ENCODE measurements at places on chromosomes 1 and 21.

DNA sequence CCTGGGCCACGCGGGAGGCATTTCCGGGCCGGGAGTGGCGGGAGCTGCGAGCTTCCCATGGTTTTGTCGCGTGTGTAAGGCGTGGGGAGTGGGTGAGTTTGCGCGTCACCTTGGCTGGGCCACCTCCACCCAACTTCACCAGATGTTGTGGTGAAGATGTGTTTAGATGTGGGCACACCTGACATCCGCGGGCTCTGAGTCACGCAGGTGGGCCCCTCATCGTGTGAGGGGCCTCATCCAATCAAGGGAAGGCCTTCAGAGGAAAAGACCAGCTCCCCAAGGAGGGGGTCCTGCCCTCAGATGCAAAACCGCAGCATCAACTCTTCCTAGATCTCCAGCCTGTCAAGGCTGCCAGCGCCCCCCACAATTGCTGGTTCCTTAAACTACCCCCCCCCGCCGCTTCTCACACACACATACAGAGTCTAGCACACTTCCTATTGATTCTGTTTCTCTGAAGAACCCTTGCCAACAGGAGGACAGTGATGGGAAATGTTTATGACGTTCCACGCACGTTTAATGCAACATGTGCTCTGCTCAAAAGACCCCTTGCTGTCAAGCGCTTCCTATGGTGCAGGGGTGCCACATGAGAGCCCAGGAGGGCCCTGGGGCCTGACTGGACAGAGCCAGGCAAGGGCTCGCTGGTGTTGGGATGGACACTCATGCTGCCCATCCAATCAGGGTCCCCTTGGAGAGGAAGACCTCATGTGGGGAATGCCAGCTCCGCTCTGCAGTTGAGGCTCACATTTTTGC lies 11.9 kb downstream of the ACTRT2 start:
- no peak for DNase-seq

DNA sequence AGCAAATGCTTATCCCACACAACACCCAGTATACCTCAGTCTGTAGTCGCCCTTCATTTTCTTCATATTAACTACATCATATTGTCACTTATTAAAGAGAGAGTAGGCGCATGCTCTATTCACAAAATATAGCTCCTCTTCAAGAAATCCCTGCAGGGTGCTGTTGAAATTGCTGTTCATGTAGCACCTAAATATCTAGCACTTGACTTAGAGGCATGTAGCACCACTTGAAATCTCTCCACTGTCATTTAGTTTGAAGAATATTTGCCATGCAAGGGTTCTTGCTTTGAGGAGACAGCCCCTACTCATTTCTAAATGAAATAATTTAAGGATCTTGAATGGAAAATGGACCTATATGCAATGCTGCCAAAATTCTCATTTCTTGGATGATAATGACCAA lies 20.9 kb upstream of the LRRC8B start:
- DNase-seq: no peak

GRCh38 chr1:182095946-182096345 lies 34.4 kb upstream of the ZNF648 start:
- no peak for DNase-seq

DNA sequence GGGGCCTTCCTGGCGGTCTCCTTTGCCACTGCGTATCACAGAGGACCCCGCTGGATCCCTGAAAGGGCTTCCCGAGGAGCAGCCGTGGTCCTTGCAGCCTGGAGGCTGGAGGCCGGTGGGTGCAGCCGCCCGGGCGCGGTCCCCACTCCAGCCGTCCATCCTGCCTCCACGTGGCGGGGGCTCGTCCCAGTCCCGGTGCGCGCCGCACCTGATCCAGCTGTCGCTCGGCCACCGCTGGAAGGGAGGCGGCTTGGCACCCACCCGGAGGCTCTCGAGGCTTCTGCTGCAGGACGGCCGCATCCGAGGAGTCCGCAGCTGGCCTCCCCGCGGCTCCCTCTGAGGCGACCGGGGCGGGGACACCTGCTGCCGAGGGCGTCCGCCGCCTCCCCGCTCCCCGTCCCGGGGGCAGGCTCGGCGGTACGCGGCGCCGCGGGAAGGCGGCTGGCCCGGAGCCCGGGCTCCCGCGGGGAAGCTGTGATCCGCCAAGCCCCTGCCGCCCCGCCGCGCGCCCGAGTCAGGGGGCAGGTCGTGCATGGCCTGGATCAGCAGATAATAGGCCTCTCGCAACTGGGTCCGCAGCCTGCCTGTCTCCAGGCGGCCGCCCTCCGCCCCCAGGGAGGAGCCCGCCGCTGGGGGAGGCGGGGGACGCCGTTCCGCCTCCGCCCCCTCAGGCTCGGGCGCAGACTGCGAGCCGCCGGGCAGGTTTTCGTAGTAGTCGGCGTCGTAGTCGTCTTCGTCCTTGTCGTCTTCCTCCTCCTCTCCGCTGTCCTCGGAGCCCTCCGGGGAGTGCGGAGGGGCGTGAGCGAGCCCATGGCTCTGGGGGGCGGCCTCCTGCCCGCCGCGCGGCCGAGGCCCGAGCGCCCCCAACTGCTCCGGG lies at the start of gene SYDE2:
Gene SYDE2, minus strand, starts transcription at position 554 of the 877 bp plus-strand sequence. Its CDS starts 20 bp downstream, at position 534.
- peak; percentile 86 for DNase-seq

- DNase-seq: no peak
Observed at GRCh38 chr1:22536506-22536905, 26.8 kb upstream of the EPHA8 start.

DNA sequence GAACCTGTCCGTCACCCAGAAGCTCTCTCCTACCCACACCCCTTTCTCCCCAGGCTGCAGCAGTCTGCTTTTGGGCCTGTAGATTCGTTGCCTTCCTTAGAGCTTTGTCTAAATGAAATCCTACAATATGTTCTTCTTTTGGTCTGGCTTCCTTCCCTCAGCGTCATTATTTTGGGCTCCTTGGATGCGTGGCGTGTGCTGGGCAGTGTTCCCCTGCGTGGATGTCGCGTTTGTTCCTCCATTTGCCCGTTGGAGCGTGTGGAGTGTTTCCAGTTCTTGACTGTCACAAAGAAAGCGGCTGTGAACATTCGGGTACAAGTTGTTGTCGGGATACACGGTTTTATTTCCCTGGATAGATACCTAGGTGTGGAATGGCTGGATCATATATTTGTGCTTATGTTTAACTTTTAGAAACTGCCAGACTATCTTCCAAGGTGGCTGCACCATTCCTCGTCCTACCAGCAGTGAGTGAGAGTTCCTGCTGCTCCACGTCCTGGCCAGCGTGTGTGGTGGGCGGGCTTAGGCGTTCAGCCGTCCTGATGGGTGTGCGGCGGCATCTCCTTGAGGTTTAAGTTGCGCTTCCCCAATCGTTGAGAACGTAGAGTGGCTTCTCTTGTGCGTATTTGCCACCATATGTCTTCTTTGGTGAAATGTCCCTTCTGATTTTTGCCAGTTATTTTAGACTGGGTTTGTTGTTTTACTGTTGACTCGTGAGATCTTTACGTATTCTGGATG lies 31.7 kb downstream of the SKI start:
- DNase-seq: no peak
